Esophagus squamous epithelium (tissue), 5 donors: ENCODE measurements at places on chromosomes 5 and 9. TPM values are rescaled to one million over a fixed set of nuclear protein-coding genes. Genes with fewer than 3 reads are reported as not detected.

DNA sequence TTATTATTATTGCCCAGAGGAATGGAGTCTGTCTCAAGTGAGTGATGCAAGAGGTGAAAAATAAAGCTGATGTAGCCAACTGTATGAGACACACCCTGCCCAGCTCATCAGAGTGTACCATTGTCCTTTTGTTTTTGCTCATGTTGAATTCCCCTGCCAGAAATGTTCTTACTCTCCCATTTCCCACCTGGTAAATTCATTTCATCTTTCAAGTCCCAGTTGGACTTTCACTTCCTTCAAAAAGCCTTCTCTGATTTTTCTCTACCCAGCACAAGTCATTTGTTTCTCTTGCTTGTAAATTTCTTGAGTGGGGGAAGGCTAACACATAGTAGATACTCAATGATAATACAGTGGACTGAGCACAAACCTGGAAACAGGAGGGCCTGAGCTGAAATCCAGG is 394.5 kb upstream of the ZNF462 start:
- DNase-seq, result no peak

- DNase-seq, result no peak
Observed at GRCh38 chr5:113218906-113219517, 215.8 kb downstream of the TSSK1B start.

- DNase-seq, result no peak
Observed at GRCh38 chr9:82763656-82764055, 299.3 kb downstream of the RASEF start.

GRCh38 chr5:57117596-57117995 is 56.3 kb upstream of the GPBP1 start:
- no peak for DNase-seq

- DNase-seq, result no peak
Observed at GRCh38 chr5:56938858-56939257, 13.1 kb downstream of the MIER3 start.

Gene CTNNA1
- 393 TPM for total RNA-seq

GRCh38 chr5:90017239-90017638 is 392.3 kb downstream of the CETN3 start:
- DNase-seq, result no peak

DNA sequence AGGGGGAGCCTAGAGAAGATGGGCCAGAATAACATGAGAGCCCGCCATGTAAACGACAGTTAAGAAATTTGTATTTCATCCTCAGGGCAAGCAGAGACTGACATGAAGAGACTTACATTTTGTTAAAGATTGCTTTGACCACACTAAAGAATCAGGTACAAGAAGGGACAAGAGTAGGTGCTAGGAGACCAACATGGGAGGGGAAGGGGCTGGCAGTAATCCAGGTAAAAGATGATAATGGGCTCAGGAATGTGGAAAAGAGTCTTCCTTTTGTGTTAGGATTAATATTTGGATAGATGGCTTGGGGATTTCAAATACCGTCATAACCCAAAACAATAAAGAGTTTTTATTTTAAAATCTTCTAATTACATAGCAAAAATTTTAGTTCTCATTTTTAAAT is 137.3 kb downstream of the ZNF462 start:
- no peak for DNase-seq

Gene HTR1A
- total RNA-seq, result not detected

- no peak for DNase-seq
Observed at GRCh38 chr9:14402583-14402982, 88.6 kb upstream of the NFIB start.

- no peak for DNase-seq
Observed at GRCh38 chr5:145044970-145045369, 790.2 kb downstream of the PRELID2 start.

DNA sequence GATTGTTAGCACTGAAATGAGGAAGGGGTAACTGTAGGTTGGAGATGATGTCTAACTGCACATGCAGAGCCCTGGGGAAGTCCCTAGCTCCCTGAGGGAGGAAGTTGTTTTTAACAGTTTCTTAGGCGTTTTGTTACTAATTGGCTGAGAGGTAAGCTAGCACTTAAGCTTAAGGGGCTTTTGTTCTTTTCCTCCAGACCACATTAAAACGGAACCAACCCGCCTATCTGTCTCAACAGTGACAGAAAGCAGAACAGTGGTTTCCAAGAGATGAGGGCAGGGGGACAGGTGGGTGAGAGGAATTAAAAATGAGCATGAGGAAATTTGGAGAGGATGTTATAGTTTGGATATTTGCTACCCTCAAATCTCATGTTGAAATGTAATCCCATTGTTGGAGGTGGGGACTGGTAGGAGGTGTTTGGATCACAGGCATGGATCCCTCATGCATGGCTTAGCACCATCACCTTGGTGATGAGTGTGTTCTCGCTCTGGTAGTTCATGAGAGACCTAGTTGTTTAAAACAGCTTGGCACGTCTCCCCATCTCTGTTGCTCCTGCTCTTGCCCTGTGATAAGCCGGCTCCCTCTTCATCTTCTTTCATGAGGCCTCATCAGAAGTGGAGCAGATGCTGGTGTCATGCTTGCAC is 38.9 kb downstream of the LYRM7 start:
- no peak for DNase-seq

- no peak for DNase-seq
Observed at GRCh38 chr5:38167562-38167996, 90.8 kb upstream of the EGFLAM start.

- DNase-seq, result no peak
Observed at GRCh38 chr9:6702707-6703106, 55.1 kb upstream of the KDM4C start.

DNA sequence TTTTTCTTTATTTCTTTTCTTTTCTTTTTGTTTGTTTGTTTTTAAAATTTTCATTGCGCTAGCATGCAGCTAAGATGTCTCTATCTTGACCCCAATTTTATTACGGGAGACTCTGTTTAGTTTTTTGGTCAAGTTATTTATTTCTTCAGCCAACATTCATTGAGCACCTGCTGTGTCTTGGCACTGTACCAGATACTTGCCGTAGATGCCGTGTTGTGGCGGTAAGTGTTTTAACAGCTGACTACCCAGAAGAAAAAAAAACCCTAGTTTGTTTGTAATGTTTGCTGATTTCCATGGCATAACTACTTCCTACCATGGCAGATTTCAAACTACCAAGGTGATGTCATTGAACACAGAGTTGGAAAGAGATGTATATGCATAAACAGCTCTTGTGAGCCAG is 65.0 kb downstream of the UGCG start:
- DNase-seq, result no peak

Gene SLC28A3
- 2.3 TPM for total RNA-seq

GRCh38 chr5:154159343-154159742 is 31.2 kb upstream of the GALNT10 start:
- no peak for DNase-seq

DNA sequence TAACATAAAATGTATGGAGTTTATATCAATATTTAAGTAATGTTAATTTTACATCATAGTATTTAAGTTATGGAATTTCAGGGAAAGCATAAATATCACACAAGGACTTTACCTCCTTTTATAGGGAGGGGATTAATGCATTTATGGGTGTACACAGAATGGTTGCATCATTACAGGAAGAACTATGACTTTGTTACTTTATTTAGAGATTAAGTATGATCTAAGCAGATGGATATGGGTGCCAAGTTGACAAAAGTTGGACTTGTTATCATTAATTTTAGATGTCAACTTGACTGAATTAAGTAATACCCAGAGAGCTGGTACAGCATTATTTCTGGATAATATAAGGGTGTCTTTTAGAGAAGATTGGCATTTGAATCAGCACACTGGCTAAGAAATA is 160.5 kb upstream of the CDH10 start:
- no peak for DNase-seq

- DNase-seq, result no peak
Observed at GRCh38 chr5:34970552-34970951, 41.2 kb downstream of the DNAJC21 start.

- no peak for DNase-seq
Observed at GRCh38 chr9:125189011-125189360, 617 bp downstream of the PPP6C start.

Gene HTR4
- not detected for total RNA-seq

DNA sequence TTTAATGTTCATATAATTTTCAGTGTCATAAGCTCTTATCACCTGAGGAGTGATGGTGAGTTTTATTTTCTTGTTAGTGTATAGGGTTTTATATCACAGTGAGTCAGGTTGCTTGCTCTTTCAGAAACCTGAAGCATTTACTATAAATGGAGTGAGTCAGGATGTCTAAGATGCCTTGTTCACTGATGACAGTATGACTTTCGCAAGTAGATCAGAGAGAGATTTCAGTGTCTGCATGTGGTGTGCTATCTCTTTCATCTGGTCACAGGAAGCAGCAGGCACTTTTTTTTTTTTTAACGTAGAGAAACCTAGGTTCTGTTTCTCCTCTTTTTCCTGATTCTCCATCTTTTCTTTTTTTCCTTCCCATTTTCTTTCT is 237.1 kb downstream of the DMRTA1 start:
- no peak for DNase-seq

- DNase-seq, result no peak
Observed at GRCh38 chr9:132896906-132897305, 18.2 kb downstream of the SPACA9 start.

DNA sequence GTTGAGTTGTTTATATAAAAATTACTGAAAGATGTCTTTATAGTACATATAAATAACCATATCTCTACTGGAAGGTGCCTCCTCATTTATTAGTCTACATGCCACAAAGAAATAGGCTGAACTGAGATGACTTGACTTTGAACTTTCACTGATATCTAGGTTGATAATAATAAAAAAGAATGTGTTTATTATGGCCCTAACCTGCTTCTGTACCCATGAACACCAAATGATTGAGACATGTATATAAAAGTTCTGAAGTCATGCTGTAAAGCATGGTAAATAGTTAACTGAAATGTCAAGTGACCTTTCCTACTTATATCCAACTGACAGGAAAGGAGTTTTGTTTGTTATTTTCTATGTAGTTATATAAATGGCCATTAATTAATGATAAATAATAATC is 33.2 kb upstream of the GRAMD2B start:
- no peak for DNase-seq

DNA sequence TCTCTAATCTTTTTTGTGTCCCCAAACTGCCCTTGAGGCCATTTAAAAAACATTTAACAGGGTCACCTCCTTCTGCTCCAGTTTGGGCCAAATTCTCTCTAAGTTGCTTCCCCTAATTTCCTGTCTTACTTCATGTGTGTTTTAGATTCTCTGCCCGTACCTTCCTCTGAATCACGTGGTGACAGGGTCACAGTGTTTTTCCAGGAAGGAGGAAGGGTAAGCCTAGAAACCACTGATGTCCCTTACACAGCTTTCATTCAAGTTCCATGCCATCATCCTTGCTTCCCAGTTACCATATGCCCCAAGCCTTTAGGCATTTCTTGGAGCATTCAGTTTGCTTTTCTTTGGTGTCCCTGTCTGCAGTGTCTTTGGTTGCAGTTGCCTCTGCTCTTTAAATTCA is 42.4 kb upstream of the MACIR start:
- DNase-seq, result no peak

DNA sequence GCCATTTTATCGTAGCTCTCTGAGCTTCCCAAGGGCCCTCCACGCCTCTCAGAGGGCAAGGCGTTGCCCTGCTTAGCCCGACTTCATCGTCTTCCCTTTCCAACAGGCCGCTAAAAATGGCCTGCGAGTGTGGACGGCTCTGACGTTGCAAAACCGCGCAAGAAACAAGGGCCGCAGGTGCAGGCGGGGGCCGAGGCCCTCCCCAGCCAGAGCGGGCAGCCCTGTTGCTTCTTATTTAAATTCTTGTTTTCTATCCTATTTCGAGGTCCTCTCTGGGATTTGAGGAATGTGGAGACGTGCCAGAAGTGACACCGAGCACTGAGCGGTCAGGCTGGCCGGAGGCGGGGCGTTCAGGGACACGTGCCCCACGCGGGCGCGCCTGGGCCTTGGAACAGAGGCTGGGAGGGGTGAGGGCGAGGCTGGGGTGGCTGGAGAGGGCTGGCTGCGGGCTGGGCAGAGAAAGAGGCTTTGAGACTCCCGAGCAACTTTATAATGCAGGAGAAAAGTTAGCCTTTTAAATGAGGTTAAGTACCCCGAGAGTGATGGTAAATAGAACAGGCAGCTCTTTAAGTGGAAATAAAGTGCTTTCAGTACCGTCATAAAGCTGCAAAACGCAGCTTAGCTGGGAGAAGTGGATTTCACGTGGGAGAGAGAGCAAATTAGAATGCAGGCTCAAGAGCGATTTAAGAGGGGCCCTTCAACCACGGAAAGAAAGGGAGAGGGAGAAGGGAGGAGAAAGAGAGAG is 243.6 kb downstream of the AUH start:
- no peak for DNase-seq

GRCh38 chr9:26412446-26412845 is 480.2 kb downstream of the CAAP1 start:
- no peak for DNase-seq

Gene SLC34A3
- 0.38 TPM for total RNA-seq

Gene TLR4
- 14.9 TPM for total RNA-seq

- no peak for DNase-seq
Observed at GRCh38 chr5:179270581-179271427, 74.5 kb downstream of the ADAMTS2 start.

GRCh38 chr5:109558364-109558763 is 131.4 kb upstream of the MAN2A1 start:
- DNase-seq, result no peak

DNA sequence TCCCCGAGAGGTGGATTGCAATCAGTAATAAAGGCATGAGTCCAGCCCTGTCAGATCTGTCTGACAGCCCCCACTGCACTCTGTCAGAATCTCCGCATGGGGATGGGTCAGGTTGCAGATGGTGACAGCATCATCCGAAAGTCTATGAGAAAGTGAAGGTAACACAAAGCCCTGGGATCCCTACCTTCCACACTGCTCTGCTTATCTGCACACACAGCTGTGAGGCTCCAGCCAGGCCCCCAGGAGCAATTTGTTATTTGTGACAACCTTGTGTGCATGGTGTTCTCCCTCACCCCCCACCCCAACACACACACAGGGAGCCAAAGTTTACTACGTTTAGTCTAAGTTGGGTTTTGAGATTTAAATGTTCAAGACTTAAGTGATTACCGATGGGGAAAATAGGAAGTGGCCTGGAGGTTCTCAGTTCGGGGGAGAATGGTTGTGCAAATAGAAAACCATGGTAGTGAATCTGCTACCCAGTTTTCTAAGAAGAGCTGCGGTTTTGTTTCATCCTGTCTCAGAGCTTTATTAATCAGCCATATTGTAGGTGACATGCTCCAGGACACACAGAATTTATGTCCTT is 92.7 kb downstream of the SV2C start:
- DNase-seq, result no peak
